ENCODE measurements at places on chromosomes 16 and 17. TPM values are rescaled to one million over a fixed set of nuclear protein-coding genes. Genes with fewer than 3 reads are reported as not detected.

CACNA1H gene
- total RNA-seq = 0.07 TPM

HS3ST3A1 gene
- not detected for total RNA-seq

CDT1 gene
- total RNA-seq = 9.4 TPM

DNA sequence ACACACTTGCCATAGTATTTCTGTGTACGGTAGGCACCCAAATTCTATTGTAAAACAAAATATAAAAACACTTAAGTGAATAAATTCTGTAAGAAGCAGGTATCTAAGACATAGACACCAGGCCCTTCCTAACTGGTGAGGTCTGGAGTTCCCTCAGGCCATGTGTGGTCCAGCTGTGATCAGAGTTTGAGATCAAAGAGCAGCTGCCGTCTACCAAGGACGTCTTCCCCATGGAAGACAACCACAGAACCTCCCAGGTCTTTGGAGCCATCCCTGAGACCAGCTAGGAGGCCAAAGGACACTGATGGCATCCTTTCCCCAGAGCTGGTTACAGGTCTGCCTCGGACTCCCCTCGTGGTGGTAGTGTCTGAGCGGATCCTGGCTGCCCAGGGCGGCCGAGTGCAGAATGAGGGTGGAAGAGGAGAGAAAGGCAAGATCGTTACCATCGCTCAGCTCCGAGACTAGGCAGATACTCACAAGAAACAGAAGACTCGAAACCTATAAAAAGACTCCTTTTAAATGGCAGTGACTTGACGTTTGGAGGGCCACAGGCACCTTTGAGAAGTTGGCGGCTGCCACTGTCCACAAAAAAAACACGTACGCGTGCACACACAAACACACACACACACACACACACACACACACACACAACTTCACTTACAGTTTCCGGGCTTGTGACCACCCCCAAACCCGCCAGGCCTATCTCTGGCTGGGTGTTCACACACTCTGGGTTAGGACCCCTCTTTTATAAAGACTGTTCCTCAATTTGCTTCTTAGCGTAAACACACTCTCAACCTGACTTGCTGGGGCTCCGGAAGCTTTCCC is 7.5 kb downstream of the TIMP2 start:
- DNase-seq = no peak

DNA sequence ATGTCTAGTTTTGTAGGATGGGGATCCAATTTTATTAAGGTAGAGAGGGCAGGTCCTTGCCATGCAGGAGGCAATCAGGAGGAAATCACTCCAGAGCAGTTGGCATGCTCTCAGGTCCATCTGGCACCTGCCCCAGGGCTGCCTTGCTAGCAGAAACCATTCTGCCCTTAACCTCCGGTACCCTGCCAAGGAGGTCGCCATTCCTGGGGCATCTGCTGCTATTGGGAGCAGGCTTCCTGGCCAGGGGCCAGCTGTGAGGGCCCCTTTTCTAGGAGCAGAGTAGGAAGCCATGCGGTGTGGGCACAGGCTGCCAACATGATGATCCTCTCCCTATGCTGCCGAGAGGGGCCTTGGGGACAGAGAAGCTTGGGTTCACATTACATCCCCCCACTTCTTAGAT is 47.6 kb upstream of the MGAT5B start:
- no peak for DNase-seq

GRCh38 chr16:56990407-56991286 is 1.3 kb downstream of the NLRC5 start:
- DNase-seq = no peak

DNA sequence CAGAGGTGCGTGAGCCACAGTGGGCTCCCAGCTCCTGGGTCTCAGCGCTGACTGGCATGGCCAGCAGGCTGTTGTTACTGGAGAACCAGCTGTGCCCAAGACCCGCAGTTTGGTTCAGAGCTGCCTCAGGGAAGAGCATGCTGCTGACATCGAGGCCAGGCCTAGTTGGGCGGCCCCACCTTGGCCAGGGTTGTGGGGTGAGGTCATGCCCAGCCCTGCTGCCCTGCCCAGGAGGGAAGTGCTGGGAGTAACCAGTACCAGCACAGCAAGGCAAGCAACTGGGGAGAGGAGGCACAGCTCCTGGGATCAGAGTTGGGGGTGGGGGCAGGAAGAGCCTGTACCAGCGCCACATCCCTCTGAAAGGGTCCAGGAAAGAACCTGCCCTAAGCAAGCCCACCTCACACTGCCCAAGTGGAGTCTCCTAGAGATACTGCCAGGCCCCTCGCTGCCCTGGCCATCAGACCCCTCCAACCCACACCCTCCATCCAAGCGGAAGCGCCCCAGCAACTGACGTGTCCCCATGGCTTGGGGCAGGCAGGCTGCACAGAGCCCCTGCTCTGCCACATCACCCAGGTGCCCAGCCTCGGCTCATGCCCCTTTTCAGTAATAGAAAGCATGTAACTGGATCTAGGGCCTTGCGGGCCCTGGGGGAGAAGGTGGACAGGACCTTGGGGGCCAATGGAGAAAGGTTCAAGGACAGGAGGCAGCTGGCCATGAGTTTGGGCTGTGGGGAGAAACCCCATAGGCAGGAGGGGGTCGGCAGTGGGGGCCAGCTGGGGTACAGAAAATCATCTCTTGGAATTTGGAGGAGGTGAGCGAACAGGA is 990 bp downstream of the DOK4 start:
- no peak for DNase-seq

DNA sequence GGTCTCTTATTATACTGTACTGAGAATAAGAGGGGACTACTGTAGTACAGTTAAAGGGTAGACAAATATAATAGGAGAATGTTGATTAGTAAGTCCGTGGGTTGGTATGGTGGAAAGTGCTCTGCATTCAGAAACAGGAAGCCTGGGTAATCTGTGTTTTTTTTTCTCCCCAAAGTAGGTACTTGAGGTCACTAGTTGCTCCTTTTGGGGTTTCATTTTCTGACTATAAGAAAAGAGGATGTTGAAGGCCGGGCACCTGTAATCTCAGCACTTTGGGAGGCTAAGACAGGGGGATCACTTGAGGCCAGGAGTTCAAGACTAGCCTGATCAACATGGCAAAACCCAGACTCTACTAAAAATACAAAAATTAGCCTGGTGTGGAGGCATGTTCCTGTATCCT is 42.0 kb upstream of the MMD start:
- DNase-seq = no peak

DNA sequence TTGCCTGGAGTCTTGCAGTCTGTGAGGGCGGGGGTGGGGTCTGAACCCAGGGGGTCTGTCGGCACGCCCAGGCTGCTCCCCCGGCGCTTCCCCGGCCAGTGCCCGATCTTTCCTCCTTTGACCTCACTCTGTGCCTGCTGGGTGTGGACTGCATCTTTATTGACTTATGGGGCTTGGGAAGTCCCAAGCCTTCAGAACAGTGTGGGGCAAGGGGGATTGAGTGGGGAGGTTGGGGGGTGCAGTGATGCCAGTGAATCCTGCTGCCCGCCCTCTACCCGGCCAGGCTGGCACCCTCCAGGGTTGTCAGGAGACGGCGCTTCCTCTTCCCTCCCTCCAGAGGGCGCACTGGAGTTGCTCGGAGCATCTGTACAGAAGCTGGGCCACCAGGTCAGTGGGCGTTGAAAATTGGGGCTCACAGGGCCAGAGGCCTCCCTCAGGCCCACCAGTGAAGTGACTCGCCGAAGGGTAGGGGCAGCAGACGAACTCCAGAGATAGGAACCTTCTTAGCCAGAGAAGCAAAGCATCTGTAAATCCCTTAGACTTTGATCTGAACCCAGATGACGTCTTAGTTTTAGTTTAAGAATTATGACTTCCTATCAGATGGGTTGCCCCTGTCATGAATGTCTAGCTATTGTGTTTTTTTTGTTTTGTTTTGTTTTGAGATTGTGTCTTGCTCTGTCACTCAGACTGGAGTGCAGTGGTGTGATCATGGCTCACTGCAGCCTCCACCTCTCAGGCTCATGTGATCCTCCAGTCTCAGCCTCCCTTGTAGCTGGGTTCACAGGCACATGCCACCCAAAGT is 184.8 kb upstream of the CIBAR2 start:
- DNase-seq = no peak
